ENCODE measurements at places on chromosomes 1 and 21. TPM values are rescaled to one million over a fixed set of nuclear protein-coding genes. Genes with fewer than 3 reads are reported as not detected.
A peak's percentile ranks its signal among the peaks of the same experiment; 100 is the strongest.

Gene RAB7B
- polyA plus RNA-seq, result 2.0 TPM

Gene TRPM2
- 44.1 TPM for polyA plus RNA-seq

Gene CHRNB2
- polyA plus RNA-seq, result 0.03 TPM

Gene NPHP4
- 1.2 TPM for polyA plus RNA-seq

Gene DRAM2
- polyA plus RNA-seq, result 105 TPM

Gene GPR25
- polyA plus RNA-seq, result 0.38 TPM

Gene TDRD5
- polyA plus RNA-seq, result 0.06 TPM

- H3K4me1 ChIP-seq, result peaks cover 65% of the 10 kb centered on the region
- no peak overlapping the region for H3K4me3 ChIP-seq
- H3K36me3 ChIP-seq, result peaks cover 18% of the 10 kb centered on the region
- H3K27ac ChIP-seq, result no peak overlapping the region
Observed at GRCh38 chr1:165686121-165686970, 12.0 kb downstream of the ALDH9A1 start.

GRCh38 chr1:117561551-117561950 is 44.3 kb upstream of the TENT5C start:
- H3K27me3 ChIP-seq, result no peaks in the 10 kb centered on the region
- no peaks in the 10 kb centered on the region for H3K36me3 ChIP-seq
- no peak for DNase-seq
- H3K4me1 ChIP-seq, result no peaks in the 10 kb centered on the region

GRCh38 chr21:15275615-15276235 is 210.9 kb upstream of the NRIP1 start:
- DNase-seq, result no peak
- H3K27me3 ChIP-seq, result no peaks in the 10 kb centered on the region
- no peak overlapping the region for H3K4me3 ChIP-seq

- no peak overlapping the region for H3K4me3 ChIP-seq
- H3K27me3 ChIP-seq, result no peaks in the 10 kb centered on the region
- no peaks in the 10 kb centered on the region for H3K4me1 ChIP-seq
- no peak for DNase-seq
Observed at GRCh38 chr1:227662933-227663332, 72.2 kb downstream of the JMJD4 start.

- H3K4me1 ChIP-seq, result no peaks in the 10 kb centered on the region
- H3K27me3 ChIP-seq, result no peaks in the 10 kb centered on the region
- no peak overlapping the region for H3K4me3 ChIP-seq
- no peak overlapping the region for H3K27ac ChIP-seq
- H3K36me3 ChIP-seq, result peaks cover 8% of the 10 kb centered on the region
Observed at GRCh38 chr1:85245891-85246290, 13.6 kb downstream of the C1orf52 start.

- DNase-seq, result no peak
- no peaks in the 10 kb centered on the region for H3K27me3 ChIP-seq
- H3K4me1 ChIP-seq, result no peaks in the 10 kb centered on the region
Observed at GRCh38 chr21:31115249-31115648, 77.0 kb upstream of the KRTAP19-8 start.

- H3K36me3 ChIP-seq, result no peaks in the 10 kb centered on the region
- peak; percentile 64 for DNase-seq
- H3K27me3 ChIP-seq, result no peaks in the 10 kb centered on the region
- H3K27ac ChIP-seq, result no peak overlapping the region
- peaks cover 44% of the 10 kb centered on the region for H3K4me1 ChIP-seq
Observed at GRCh38 chr1:225464851-225465792, 37.3 kb upstream of the LBR start.

GRCh38 chr1:218751208-218751948 is 406.2 kb downstream of the TGFB2 start:
- H3K4me1 ChIP-seq, result no peaks in the 10 kb centered on the region
- no peak overlapping the region for H3K27ac ChIP-seq
- H3K4me3 ChIP-seq, result no peak overlapping the region

DNA sequence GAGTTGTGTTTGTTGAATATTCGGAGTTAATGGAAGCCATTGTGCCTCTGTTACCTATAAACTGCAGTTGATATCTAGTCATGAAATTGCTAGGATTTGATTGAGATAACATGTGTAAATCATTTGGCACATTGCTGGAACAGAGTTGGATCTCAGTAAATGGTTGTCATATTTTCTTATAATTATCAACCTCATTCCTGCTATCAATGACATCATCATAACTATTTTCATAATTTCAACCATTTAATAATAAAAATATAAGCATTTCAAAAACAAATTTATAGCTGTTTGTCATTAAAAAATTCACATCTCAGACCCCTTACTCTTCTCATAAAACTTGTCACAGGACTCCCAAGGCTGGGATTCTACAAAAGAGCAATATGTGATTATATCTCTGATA is 133.4 kb downstream of the PTGER3 start:
- no peaks in the 10 kb centered on the region for H3K36me3 ChIP-seq
- H3K4me1 ChIP-seq, result no peaks in the 10 kb centered on the region
- no peak for DNase-seq
- no peak overlapping the region for H3K27ac ChIP-seq

DNA sequence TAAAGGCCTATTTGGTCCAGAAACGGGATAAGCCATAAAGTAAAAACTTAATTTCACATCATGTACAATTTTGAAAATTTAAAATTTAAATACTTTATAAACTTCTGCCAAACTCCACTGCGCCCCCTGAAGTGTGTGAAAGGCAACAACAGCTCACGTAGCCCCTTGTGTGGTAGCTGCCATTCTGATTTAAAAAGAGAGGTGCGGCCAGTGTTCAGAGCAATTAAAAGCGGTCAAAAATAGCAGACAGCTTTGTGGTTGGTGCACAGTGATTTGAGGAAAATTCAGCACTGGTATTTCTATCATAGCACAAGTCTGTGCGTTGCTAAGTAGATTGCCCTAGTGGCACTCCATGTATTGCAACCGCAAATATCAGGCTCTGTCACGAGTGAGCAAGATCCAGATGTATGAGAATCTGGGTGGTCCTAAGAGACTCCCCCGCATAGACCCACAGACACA is 122.5 kb downstream of the ATG4C start:
- H3K36me3 ChIP-seq, result no peaks in the 10 kb centered on the region
- no peak overlapping the region for H3K4me3 ChIP-seq
- H3K4me1 ChIP-seq, result no peaks in the 10 kb centered on the region
- H3K27ac ChIP-seq, result no peak overlapping the region
- DNase-seq, result no peak

DNA sequence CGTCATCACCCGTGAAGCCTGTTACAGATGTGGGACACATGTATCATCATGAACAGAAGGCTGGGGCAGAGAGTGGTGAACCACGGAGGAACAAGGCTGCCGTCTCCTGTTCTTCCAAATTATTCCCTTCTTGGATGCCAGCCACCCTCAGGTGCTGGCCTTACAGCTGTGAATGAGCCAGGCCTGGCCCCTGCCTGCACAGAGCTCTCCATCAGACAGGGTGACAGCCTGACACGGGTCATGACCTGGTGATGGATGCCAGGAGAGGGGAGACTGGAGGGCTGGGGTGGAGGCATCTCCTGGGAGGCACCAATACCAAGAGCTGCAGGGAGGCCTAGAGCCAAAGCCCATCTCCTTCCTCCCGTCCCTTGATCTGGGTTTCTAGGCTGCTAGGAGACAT is 230.0 kb upstream of the C1orf174 start:
- no peaks in the 10 kb centered on the region for H3K27me3 ChIP-seq
- H3K36me3 ChIP-seq, result no peaks in the 10 kb centered on the region
- peak; percentile 40 for DNase-seq
- no peak overlapping the region for H3K27ac ChIP-seq
- no peak overlapping the region for H3K4me3 ChIP-seq

DNA sequence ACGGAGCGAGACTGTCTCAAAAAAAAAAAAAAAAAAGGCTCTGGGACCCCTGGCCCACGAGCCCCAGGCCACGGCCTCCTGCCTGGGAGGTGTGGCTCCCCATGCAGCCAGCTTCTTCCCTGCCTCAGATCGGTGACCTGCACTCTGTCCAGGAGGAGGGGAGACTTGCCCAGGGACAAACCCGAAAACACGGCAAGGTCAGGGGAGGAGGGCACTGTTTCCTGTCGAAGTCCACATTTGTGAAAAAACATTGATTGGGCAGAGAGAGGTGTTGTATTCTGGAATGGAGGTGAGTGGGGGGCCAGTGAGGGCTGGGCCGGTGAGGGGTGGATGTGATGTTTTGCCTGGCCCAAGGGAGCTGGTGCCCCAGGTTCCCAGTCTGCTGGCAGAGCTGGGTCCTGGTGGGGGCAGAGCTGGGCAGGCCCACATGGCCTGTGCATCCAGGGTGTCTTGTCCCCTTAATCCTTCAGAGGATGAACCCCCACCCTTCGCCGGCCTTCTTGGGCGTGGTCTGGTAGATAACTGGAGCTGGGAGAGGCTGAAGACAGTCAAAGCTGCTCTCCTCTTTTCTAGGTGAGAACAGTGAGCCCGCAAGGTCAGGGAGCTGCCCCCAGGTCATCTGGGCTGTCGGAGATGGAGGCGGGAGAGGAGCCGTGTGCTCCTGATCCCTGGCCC is 12.4 kb upstream of the FAAP20 start:
- peak overlapping the region; percentile 86 for H3K27ac ChIP-seq
- peak; percentile 81 for DNase-seq
- peaks cover 76% of the 10 kb centered on the region for H3K4me1 ChIP-seq

- no peaks in the 10 kb centered on the region for H3K27me3 ChIP-seq
- DNase-seq, result no peak
- no peaks in the 10 kb centered on the region for H3K36me3 ChIP-seq
- no peak overlapping the region for H3K27ac ChIP-seq
Observed at GRCh38 chr1:113282893-113283285, 107.4 kb upstream of the MAGI3 start.

- no peak for DNase-seq
- no peaks in the 10 kb centered on the region for H3K27me3 ChIP-seq
- H3K4me3 ChIP-seq, result no peak overlapping the region
- H3K4me1 ChIP-seq, result peaks cover 10% of the 10 kb centered on the region
- no peaks in the 10 kb centered on the region for H3K36me3 ChIP-seq
Observed at GRCh38 chr1:76080552-76081079, 6.1 kb downstream of the ST6GALNAC3 start.

DNA sequence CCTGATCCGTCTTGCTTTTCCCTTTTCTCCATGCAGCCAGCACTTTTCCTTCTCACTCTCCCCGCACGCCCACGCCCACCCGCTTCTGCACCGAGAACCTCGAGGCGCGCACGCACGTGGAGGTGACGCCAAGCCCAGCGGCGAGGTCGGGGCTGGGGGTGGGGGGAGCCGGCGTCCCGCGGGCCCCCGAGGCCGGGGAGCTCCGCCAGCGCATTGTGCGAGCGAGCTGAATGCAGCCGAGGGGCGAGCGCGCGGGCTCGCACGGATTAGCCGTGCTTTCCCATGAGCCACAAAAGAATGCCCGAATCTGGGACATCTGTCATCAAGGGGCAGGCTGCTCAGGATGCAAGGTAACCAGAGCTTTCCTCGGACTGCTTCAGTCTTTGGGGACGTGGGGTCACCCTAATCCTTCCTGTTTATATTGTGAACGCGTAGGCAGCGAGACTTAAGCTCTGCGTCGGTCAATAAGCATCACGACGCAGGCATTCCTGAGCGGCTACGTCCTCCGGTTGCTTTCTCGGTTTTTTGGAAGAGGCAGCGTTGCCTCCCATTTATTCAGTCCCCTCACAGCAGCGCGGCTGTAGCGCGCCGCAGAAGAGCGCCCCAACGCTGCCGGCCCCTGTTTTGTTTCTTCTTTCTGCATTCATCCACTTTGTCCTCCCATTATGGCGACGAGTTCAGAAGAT is 67.3 kb upstream of the AKT3 start:
- H3K36me3 ChIP-seq, result no peaks in the 10 kb centered on the region
- DNase-seq, result peak; percentile 74
- peak overlapping the region; percentile 38 for H3K4me3 ChIP-seq
- H3K4me1 ChIP-seq, result peaks cover 22% of the 10 kb centered on the region
- H3K27ac ChIP-seq, result no peak overlapping the region

DNA sequence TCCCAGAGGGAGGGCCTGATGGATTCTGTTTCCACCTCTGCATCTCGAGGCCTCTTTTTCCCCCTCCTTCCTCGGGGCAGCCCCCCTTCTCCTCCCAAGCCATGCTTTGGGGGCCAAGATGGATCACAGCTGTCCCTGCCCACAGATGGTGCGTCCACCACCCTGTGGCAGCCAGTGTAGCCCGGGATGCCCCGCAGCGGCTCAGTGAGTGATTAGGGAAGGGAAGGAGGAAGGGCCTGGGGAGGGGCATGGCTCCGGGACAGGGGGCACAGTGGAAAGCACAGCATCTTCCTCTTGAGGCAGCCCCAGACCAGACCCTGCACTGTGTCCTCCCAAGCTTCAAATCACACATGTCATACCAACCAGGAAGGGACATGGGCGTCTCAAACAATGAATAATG is 622.4 kb downstream of the MATN1 start:
- H3K4me1 ChIP-seq, result no peaks in the 10 kb centered on the region
- H3K36me3 ChIP-seq, result no peaks in the 10 kb centered on the region
- no peak overlapping the region for H3K4me3 ChIP-seq
- peaks cover 21% of the 10 kb centered on the region for H3K27me3 ChIP-seq

DNA sequence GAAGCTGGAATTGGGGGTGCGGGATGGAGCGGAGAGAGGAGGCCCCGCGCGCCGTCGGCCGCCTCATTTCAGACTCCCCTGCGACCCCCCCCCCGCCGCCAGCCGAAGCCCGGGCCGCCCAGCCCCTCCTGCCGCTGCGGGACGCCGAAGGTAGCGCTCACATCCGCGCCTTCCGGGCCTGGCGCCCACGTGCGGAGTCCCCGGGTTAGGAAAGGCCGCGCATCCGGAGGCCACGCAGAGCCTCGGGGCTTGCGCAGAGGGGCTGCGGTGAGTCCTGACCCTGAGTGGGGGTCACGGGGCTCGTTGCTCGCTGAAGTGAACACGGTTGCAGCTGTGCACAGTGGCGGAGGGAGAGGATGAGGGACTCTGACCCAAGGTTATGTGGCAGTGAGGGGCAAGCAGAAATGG is 552 bp upstream of the ZNF496 start:
- peaks cover 25% of the 10 kb centered on the region for H3K4me1 ChIP-seq
- DNase-seq, result peak; percentile 91
- peak overlapping the region; percentile 87 for H3K27ac ChIP-seq
- H3K4me3 ChIP-seq, result peak overlapping the region; percentile 89
- no peaks in the 10 kb centered on the region for H3K27me3 ChIP-seq

- DNase-seq, result no peak
- no peaks in the 10 kb centered on the region for H3K36me3 ChIP-seq
- H3K4me1 ChIP-seq, result peaks cover 6% of the 10 kb centered on the region
- H3K4me3 ChIP-seq, result no peak overlapping the region
Observed at GRCh38 chr1:61425040-61425439, 299.9 kb downstream of the TM2D1 start.

DNA sequence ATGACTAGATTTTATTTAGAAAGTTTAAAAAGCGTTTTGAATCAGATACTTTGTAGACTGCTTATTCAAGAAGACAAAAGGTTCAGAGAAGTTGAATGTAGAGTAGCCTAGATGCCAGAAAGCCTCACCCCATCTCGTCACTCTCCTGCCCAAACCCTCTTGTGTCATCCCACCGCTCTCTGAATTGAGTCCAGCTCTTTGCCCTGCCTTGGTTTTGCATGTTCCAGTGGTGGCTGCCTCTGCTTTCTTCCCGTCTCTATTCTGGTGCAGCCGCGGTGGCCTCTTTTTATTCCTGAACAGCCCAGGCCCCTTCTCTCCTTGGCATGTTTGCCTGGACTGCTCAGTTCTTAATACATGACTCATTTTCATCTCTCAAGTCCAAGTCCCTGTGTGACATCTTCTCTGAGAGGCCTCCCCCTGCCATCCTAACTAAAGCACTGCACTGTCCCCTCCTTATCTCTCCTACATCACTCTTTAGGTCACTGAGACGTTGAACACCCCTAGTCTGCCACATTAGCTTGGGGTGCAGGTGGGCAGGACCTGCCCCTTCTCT is 22.9 kb downstream of the PRDM2 start:
- DNase-seq, result no peak
- H3K4me3 ChIP-seq, result no peak overlapping the region
- H3K27ac ChIP-seq, result peak overlapping the region; percentile 74
- H3K36me3 ChIP-seq, result peaks cover 12% of the 10 kb centered on the region

All from spleen (tissue), 13 donors.